Kidney tubule cell (primary cell): ENCODE measurements at places on chromosomes 3 and 15.
A peak's percentile ranks its signal among the peaks of the same experiment; 100 is the strongest.

DNA sequence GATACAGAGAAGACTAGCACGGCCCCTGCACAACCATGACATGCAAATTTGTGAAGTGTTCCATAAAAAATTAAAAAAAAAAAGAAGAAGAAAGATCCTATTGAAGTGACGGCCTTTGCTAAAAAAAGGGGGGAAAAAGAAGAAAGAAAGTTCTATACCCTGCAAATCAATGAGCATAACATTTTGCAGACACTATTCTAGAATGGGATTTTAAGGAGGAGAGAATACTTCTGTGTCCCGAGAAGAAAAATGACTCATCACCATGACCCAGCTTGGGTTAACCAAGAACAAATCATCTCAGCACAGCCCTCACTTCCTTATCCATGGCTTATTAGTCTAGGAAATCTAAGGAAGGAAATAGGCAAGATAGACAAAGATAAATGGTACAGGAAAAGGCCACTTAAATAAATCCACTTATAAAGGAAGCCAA, 7.4 kb upstream of the SH3BP5 start:
- peak; percentile 82 for DNase-seq

GRCh38 chr3:31815631-31816440, 165.2 kb downstream of the OSBPL10 start:
- DNase-seq, result no peak

GRCh38 chr15:81254916-81255290, 58.2 kb downstream of the IL16 start:
- DNase-seq, result no peak

GRCh38 chr3:193922034-193922774, 213.7 kb upstream of the HES1 start:
- DNase-seq, result no peak

GRCh38 chr3:64460877-64461276, 226.9 kb downstream of the ADAMTS9 start:
- DNase-seq, result no peak

- no peak for DNase-seq
Observed at GRCh38 chr3:195105389-195105788, 165.6 kb downstream of the XXYLT1 start.

GRCh38 chr3:85303156-85303555, 344.4 kb downstream of the CADM2 start:
- DNase-seq, result no peak

- DNase-seq, result peak; percentile 62
Observed at GRCh38 chr15:43118829-43119228, 13.0 kb upstream of the UBR1 start.

- DNase-seq, result no peak
Observed at GRCh38 chr3:140540262-140540661, 137.6 kb upstream of the TRIM42 start.

DNA sequence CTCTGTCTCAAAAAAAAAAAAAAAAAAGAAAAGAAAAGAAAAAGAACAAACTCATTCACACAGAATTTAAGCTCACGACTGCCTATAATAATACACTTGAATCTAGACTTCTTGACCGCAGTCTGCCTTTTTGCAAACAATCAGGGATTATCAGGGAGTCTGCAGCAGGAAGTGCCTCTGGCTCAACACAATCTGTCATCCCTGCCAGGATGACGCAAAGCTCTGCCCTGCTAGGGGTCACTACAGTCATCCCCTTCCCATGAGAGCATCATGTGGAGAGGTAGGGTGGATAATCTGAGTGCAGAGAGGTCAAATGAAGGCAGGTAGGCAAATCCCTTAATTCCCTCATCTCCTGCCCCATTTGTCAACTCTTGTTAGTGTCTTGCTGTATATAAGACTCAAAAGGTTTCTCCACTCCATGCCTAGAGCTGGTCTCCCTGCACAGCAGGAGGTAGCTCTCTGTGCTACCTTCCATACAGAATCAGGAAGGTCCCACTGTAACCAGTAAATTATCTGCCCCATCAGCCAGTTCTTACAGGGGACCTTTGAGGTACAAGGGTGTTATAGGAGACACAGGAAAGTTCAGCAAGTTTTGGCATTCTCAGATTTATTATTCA, 4.2 kb downstream of the UBAP1L start:
- DNase-seq, result no peak

DNA sequence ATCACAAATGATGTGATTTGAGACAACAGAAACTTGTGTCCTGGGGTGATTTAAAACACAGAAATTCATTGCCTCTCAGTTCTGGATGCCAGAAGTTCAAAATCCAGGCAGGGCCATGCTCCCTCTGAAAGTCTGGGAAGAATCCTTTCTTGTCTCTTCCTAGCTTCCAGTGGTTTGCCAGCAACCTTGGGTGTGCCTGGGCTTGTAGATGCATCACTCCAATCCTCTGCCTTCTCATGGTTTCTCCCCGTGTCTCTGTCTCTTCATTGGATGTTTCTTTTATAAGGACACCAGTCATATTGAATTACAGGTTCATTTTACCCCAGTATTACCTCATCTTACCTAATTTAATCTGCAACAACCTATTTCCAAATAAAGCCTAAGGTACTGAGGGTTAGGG, 16.7 kb downstream of the ZPLD1 start:
- DNase-seq, result no peak

- peak; percentile 82 for DNase-seq
Observed at GRCh38 chr15:72009222-72009621, 108.7 kb downstream of the MYO9A start.

- DNase-seq, result no peak
Observed at GRCh38 chr3:117903226-117903625, 1131.4 kb downstream of the IGSF11 start.

DNA sequence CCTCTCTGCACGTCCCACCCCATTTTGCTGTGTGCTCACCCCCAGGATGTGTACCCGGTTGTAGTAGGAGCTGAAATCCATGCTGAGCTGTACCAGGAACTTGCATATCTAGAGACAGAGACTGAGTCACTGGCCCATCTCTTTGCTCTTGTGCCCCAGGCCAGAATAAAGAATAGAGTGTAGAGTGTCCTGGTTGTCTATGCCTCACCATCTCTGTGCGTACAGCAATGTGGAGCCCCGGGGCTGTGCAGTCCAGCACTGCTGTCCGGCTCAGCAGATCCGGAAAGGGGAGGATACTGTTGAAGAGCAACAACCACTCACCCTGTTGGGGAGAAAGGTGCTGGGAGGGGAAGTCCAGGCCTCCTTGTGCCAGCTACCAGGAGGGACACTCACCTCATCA, 2.6 kb downstream of the DALRD3 start:
- peak; percentile 29 for DNase-seq
